ENCODE measurements at places on chromosomes 5 and 9.

GRCh38 chr9:95953986-95954385, 78.5 kb downstream of the ERCC6L2 start:
- no peak for DNase-seq

DNA sequence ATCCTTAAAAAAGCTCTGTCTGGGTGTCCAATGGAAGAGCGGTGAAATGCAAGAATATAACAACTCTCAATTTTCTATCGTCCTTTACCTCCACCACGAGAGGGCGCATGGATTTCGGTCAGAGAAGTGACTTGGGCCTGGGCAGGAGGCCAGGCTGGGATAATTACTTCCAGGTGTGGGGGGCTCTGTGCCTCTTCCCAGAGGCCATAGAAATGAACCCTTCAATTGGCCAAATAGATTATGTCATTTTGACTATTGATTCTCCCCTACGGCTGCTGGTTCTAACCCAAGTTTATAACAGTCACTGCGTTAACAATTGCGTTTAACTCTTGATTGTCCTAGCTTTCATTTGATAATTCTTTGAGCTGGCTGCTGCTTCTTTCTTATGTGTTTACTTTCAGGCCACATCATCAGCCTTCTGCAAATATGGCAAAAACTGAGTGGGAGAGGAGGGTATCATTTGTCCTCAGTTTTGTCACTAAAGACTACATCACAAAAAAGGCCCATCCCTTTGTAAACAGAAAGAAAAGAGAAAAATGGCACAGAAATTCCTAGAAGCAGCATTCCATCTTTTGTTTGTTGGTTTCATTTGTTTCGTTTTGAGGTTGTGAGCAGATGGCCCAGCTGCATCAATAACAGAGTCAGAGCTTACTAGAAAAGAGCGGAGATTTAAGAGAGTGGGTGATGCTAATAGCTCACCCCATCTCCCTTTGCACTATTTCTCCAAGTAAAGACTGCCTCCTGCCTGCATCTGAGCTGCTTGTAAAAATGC, 45.4 kb upstream of the ZFR start:
- DNase-seq: peak; percentile 27

GRCh38 chr5:102787134-102787533, 32.0 kb downstream of the PAM start:
- DNase-seq: no peak

DNA sequence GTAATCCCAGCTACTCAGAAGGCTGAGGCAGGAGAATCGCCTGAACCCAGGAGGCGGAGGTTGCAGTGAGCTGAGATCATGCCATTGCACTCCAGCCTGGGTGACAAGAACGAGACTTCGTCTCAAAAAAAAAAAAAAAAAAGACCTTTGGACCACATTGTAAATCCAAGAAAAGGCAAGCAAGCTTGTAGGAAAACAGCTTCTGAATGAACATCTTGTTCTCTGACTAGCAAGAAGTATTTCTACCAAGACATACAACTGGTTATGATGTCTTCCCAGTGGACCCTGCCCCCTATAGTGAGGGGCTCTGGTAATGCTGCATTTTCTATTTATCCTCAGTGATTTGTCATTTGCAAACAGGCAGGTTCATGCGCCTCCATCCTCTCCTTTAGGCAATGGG, 4.5 kb upstream of the EIF4EBP3 start:
- no peak for DNase-seq

DNA sequence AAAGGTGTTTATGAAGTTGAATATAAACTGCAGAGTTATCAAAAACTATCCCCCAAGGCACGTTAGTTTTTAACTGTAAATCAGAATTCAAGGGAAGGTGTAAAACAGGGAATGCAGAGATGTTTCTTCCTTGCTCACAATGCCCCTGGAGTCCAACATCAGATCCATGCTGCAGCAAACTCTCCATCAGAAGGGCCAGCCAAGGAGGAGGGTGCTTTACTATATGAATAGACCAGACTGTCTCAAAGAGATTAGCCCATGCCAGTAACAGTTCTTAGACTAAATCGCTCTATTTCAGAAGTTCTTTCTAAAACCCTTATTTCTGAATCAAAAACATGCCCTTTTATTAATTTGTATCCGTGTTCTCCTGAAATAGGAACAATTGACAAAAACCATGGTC, 362.8 kb upstream of the RPS23 start:
- no peak for DNase-seq

GRCh38 chr9:110121170-110121569, 86.8 kb downstream of the C9orf152 start:
- no peak for DNase-seq

DNA sequence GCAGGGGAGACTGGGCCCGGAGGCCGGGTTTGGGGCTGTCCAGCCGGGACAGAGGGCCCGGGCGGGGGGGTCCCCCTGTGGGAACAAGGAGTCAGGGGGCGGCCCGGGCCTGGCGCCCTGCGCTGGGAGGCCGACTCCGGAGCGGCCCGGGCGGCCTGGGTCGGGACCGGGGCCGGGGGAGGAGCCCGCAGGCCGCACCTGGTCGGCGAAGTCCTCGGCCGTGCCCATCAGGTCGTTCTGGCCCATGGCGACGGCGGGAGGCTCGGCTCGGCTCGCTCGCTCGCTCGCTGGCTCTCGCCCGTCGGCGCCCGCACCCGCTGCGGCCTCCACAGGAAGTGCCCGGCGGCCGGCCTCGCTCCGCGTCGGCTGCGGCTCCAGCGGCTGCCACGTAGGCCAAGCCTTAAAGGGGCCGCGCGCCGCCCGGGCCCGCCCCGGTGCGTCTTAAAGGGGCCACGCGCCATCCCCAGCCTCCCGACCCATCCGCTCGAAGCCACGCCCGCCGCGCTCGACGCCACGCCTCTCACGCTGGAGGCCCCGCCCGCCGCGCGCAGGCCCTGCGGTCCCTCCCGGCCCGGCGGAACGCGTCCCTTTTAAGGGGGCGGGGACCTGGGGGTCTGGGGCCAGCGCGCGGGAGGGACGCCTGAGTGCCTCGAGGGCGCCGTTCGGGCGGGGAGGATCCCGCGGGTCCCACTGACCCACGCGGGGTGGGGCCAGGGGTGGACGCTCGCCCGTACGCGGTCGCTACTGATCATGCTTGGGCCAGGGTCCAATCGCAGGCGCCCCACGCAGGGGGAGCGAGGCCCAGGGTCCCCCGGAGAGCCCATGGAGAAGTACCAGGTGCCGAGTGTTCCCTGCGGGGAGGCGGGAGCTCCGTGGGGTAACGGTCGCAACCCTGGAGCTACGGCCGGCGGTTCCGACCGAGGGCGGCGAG, at the start of the genes STKLD1 and SURF4:
Gene STKLD1, plus strand, starts transcription at position 643 of the 931 bp plus-strand sequence. Its CDS starts 108 bp downstream, at position 751.
Gene SURF4, minus strand, starts transcription at position 337 of the 931 bp plus-strand sequence. Its CDS starts 91 bp downstream, at position 246.
- DNase-seq: peak; percentile 95

DNA sequence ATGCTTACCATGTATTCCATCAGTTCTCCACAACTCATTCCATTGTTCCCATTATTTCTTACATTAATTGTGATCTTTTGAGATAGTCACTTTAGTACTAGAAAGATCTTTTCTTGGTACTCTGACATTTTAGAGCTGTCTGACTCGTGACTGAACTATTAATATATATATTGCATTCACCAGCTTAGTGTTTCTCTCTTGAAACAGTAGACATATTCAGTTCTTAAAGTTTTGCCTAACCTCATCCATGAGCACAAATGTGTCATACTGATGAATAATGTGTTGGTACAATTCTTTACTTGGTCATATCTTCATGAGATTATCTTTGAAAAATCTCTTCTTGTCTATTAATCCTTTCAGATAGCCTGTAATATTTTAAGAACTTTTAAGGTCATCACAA, 74.3 kb downstream of the NLN start:
- no peak for DNase-seq

DNA sequence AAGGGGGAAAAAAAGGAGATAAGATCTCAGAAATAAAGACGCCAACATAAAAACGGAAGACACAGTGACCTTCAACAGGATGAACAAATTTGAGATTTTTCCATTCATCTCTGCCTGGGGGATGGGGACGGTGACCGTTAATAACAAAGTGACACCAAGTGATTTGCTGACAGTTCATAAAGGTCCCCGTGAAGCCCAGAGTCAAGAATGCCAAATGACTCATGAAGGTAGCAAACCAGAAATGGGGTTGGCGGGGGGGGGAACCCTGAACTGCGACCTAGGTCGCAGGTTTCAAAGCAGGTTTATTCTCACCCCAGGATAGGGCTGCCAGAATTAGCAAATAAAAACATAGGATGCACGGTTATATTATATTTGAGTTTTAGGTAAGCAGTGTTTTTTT, 21.1 kb upstream of the SHB start:
- DNase-seq: no peak

DNA sequence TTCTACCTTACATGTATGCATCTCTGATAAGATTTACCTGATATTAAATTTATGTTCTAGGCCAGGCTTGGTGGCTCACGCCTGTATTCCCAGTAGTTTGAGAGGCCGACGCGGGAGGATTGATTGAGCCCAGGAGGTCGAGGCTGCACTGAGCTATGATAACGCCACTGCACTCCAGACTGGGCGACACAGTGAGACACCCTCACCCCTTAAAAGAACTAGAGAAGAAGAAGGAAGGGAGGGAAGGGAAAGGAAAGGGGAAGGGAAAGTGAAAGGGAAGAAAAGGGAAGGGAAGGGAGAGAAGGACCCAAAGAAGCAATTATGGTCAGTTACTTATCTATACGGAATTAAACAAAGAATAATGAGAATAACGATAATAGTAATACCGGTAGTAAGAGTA, 1.2 kb upstream of the RFK start:
- no peak for DNase-seq

GRCh38 chr5:137309290-137309689, 189.8 kb downstream of the SPOCK1 start:
- no peak for DNase-seq

- DNase-seq: no peak
Measured at GRCh38 chr5:140977003-140977402, 10.7 kb downstream of the PCDHAC2 start.

GRCh38 chr5:110785356-110785755, 46.5 kb downstream of the SLC25A46 start:
- no peak for DNase-seq

DNA sequence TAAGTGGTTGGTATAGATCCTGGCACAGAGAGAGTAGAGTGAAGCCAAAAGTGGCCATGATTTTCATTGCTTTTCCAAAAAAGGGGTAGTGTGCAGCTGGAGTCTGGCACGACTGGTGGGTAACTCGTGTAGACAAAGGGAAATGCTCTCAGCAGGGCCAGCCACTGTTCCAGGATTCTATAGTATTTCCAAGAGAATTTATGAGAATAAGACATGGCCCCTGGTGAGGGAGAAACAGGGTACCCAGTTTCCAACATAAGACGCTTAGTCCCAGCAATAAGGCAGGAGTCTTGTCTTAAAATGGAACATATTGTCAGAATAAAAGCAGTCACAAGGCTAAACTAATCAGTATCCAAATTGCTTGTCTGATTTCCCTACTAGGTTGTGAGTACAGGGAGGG, 52.1 kb downstream of the NMUR2 start:
- no peak for DNase-seq

DNA sequence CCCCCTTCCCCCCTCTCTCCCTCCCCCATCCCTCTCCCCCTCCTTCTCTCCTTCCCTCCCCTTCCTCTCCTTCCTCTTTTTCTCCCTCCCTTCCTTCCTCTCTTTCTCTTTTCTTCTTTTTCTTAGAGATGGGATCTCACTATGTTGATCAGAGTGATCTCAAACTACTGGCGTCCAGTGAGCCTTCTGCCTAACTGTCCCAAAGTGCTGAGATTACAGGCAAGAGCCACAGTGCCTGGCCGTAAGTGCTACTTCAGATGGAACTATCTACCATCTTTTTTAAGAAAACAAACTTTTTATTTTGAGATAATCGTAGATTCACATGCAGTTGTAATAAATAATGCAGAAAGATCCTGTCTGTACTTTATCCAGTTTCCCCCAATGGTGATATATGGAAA, 6.3 kb downstream of the RCL1 start:
- DNase-seq: no peak

GRCh38 chr5:55800924-55801323, 50.2 kb upstream of the IL31RA start:
- no peak for DNase-seq
